K562 (cell line): ENCODE measurements at places on chromosomes 2 and 18.

DNA sequence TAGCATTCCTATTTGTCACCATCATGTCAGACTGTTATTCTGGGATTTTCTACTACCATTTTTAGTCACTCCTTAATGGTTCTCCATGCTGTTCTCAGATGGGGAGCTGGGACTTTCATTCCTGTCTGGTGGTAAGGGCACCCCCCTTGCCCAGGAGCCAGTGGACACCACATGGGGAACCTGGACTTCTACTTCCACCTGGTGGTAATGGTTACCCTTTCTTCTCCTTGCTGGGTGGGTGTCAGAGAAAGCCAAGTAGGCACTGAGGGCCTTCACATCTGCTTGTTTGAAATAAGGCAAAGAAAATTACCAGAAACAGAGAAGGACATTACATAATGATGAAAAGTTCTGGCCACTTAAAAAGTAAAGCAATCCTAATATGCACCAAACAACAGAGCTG lies 239.8 kb downstream of the FHOD3 start:
- DNase-seq: no peak

DNA sequence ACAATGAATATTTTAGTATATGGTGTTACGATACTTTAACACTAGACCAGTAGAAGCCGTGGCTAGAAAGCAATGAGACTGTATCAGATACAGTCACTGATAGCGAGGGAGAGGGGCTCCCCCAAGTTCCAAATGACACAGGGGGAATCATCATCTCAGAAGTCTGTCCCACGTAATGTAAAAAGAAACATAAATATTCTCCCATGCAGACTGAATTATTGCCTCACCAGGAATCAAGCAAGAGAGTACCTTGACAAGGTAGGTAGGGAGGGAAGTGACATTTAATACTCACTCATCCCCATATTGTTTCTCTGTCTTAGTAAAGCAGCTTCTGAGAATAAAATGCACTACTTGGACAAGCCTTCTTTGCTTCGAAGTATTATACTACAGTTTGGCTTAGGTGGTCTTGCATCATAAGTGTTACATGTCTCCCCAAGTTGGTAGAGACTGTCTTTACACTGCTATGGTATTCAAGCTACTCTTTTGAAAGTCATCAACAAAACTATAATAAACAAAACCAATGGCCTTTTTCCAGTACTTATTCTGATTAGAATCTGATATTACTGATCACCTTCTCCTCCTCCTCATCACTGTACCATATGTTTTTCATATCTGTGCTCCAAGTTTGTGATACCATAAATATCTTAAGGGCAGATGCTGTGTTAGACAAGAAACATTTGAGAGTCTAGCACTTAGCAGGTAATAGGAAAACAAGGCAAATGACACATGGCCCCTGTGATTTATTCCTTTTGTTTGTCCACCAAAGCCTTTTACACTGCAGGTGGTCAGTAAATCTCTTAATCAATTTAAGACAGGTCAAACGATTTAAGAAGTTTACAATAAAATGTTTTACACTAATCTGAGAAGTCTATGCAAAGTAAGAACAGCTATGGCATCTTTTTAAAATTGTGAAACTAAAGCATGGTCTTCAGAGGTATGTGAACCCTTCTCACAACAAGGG lies 2.7 kb downstream of the LAPTM4A start:
- DNase-seq: no peak

GRCh38 chr18:75491361-75491760 lies 63.9 kb upstream of the SMIM21 start:
- no peak for DNase-seq

DNA sequence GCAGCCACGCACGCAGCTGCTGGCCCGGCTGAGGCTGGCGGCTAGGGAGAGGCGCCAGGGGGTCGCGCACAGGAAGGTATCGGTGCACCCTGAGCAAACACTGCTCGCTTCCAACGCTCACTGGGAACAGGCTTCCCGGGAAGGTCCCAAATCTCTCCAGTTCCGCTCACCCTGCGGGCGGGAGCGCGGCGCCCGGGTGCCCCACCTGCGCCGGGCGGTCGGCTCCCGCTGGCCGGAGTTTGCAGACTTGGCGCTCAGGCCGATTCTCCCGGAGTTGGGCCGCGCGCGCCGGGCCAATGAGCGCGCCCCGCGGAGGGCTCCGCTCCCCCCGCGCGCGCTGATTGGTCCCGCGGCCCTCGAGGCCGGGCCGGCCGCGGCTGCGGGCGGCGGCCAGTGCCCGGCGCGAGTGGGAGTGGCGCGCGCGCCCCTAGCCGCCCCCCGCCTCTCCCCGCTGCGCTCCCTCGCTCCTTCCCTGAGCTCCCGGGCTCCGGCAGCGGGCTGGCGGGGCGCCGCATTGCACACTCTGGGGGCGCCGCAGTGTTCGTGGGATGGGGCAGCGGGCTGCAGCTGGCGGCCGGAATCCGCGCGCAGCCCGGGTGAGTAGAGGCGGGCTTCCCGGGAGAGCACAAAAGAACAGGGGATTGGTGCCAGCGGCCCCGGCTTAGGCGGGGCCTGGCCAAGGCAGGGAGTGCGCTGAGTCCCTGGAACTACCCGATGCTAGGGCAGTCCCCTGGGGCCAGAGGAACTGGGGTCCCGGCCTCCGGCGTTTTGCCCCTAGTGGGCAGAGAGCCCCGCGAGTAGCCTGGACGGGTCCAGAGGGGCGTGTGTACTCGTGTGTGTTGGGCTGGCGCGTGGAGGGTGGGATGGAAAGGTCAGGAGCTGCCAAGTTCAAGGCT lies at the start of gene LYPD6:
Gene LYPD6 (plus strand): TSS at position 461 of the 896 bp plus-strand sequence. CDS start 107,122 bp downstream, outside the sequence.
- no peak for DNase-seq

GRCh38 chr2:64330281-64331113 lies 123.5 kb upstream of the LGALSL start:
- DNase-seq: peak; percentile 67

DNA sequence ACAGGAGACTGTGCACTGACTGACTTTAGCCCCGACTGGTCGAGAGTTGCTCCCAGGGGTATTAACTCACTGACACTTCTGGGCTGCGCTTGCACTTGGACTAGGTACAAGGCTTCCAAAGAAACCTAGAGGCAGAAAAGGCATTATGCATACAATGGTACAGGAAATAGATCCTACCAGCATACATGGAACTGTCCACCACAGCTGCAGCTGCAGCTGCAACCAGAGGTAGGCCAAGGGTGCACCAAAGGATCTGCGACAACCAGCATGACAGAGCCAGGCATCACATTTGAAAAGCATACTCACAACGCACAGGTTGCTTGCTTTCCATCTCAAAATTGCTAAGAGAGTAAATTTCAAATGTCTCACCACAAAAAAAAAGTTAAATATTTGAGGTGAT lies 22.6 kb upstream of the PGAP1 start:
- no peak for DNase-seq

DNA sequence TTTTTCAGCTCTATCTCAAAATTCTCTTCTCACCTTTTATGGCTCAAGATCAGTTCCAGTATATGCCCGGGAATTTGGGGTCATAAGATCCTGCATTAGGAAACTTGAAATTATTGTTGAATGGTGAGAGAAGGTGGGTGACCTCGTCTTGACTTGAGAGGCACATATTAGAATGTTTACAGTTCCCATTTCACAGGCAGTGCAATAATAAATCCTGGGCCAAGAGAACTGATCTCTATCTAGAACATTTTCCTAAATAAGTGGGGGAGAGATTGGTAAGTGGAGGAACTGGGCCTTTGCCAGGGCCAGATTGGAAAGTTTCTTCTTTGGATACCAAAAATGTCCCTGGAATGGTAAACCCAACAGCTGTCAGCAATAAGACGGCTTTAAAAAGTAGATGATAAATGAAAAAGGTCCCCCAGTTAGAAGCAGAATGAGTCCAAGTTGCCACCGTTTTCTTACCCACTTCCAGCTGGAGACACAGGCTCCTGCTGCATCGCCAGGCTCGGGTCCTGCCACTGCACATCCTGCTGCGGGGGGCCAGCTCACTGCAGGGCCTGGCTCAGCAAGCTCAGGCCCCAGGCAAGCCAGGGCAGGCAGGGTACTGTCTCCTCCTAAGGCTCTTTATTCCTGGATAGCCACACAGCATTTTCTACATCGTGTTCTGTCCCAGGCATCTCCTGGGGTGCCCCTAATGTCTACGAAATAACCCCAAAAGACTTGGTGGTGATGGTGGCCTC lies 126.4 kb upstream of the EPAS1 start:
- no peak for DNase-seq

DNA sequence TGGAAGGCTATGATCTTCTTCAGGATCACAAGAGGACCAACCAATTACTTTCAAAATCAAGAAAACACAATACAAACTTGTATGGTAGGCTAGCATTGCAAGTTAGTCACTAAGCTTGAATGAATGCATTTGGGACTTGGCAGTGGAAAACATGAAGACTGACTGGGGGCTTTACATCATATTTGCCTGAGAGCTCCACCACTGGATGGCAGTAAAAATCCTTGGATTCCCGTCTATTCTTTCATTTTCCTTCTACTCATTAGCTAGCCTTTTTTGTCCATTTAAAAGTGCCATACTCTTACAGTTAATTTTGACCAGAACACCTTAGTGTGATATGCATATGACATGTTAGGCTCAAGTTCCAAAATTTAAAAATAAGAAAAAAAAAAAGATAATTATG lies 63.5 kb upstream of the RASGRP3 start:
- DNase-seq: peak; percentile 45

- no peak for DNase-seq
Measured at GRCh38 chr2:46563186-46563585, 83.8 kb downstream of the TMEM247 start.

GRCh38 chr2:20524412-20525040 lies 77.7 kb downstream of the RHOB start:
- peak; percentile 67 for DNase-seq

DNA sequence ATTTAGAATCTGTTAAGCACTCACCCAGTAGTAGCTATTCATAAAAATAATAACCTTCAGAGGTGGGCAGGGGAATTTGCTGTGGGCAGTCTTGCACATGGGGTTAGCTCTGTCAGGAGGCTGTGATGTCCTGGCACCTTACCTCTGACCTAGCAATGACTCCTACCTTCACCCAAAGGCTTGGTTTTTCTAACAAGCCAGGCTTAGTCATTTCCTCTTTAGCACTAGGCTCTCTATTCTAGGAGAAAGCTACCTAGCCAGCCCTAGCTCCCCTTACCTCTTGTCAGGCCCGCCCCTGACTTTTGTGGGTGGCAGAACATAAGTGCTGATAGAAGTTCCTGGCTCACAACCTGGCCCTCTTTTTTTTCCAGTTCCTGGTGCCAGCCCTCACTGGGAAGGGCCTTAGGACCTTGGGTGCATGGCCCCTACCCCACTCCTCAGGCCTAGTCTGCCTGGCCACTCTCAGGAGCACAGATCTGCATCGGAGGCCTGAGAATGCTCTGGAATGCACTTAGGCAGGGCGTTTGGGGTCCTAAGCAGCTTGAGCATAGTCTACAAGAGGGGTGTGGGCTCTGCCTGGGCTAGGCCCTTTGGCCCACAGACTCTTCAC lies 17.7 kb downstream of the CPLX4 start:
- no peak for DNase-seq

DNA sequence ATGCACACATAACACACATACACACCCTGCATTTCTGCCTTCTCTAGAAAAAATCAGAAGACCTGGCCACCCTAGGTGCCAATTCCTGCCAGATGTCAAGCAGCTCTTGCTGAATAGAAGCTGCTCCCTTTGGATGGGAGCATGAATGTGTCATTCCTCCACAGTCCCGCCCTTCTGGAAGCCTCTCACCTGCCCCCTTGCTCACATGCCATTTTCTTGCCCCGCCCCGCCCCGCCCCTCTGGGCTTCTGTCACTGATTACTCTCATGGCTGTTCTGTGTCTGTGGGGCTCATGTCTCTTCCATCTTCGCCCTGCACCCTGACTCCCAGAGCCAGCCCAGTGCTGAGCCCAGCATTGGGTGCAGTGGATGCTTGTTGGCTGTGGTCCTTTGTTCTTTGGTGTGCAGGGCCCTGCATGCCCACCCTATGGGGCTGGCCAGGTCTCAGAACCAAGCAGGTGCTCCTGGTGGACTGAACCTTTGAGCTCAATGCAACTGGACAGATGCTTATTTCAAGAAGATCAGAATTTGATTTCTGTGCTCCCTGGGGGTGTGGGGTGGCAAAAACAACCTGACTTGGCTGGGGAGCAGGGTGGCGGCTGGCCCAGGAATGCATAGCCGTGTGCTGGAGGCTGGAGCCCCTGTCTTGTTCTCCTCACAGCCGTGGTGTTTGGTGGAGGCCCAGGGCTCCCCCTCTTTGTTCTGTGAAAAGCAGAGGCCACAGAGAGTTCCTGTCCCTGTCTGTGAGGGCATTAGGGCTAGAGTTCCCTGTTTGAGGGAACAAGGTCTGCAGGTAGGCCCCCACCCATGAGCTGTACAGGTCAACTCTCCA lies 140.6 kb upstream of the GLI2 start:
- DNase-seq: peak; percentile 48

GRCh38 chr2:101360232-101360631 lies 27.1 kb downstream of the CREG2 start:
- DNase-seq: no peak

- DNase-seq: no peak
Measured at GRCh38 chr2:144931480-144931879, 411.6 kb upstream of the ZEB2 start.

DNA sequence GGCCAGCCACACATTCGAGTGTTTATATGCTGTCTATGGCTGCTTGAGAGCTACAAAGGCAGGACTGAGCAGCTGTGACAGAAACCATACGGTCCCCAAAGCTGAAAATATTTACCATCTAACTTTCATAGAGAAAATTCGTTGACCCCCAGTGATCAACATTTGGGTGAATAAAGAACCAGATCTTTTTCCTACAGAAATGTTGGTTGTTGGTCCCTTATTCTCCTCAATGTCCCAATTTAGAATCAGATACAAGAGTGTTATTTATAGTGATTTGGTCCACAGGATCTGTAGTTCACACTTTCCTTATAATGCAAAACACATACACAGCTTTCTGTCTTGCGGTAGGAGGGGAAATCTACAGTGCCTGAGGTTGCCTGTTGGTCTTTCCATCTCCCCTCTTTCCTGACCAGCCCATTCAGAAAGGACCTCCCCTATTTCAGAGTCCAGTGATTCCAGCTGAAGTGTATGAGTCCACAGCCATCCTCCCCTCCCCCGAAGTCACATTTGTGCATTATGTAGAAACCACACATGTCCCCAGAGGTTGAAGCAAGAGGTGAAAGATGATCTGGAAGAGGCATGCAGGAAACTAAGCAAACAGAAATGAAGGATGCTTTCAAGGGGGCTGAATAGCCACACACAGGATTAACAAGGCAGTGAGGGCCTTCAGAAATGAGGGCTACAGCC lies 61.9 kb downstream of the SPRED2 start:
- DNase-seq: peak; percentile 49

DNA sequence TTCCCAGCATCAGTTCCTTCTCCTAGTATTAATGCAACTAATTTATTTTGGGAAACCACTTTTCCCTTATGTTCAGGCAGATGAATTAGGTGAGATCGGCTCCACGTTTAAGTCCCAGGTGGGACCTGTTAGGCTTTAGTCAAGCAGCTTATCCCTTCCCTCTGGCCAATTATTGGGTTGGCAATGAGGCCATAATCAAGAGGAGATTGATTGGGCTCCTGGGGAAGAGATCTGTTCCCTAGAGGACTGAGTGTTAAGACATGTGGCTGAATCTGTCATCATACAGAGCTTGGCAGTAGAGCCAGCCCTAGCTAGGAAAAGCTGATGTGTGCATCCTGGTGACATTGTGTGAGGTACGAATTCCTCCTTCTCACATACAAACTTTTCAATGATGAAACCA lies 104.4 kb downstream of the PTH2R start:
- no peak for DNase-seq

- no peak for DNase-seq
Measured at GRCh38 chr18:80088823-80089222, 20.2 kb upstream of the ADNP2 start.
